ENCODE measurements at places on chromosomes 1 and 21. TPM values are rescaled to one million over a fixed set of nuclear protein-coding genes. Genes with fewer than 3 reads are reported as not detected.

- DNase-seq = no peak
Measured at GRCh38 chr21:29215709-29216108, 83.0 kb upstream of the BACH1 start.

DNA sequence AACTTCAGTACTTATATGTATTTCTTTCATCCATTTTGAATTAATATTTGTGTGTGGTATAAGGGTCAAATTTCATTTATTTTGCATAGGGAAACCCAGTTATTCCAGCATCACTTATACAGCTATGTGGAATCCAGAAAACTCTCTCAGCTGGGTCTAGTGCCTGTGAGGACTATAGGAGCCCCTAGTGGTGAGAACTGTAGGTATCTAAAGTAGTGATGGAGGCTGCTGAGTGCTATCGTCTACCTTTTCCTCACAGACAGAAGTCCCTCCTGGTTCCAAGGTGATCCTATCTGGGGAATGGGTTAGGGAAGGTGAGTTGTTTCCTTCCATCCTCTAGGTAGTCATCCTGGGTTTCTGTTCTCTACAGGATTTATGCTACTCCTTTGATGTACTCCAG is 352.0 kb upstream of the C1orf87 start:
- no peak for DNase-seq

DNA sequence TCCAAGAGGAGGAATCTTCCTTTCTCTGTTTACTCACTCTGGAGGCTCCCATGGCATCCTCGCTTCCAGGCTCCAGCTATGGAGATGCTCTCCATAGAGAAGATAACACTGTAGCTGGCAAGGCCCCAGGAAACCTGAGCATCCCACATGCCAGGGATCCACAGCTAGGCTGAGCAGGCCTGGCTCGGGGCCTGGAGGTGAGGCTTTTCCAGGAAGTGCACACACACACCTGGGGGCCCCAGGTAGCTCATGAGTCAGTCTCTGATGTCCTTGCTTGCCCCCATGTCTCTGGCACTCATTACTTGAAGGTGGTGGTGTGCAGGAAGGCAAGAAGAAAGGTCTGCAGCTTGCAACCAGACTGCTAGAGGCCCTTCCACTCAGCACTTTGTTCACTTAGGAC is 5.5 kb upstream of the LCE5A start:
- no peak for DNase-seq

GRCh38 chr1:32239790-32240139 is 7.3 kb upstream of the FAM167B start:
- no peak for DNase-seq

DNA sequence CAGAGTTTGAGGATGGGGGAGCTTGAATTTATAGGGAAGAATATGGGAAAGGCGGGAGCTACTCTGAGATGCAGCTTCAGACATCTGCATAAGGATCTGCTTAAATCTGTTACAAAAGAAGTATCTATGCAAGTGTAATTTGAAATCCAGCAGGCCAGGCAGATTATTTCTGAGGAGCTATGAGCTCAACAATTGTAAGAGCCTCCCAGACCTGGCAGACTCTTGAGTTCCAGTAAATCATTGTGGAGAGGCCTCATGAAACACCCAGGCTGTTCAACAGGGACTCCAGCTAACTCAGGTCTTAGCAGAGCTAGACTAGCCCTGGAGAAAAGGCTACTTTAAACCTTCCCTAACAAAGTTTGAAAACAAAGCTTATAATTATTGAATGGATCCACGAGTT is 647.5 kb upstream of the CHRM3 start:
- DNase-seq = peak; percentile 24

DNA sequence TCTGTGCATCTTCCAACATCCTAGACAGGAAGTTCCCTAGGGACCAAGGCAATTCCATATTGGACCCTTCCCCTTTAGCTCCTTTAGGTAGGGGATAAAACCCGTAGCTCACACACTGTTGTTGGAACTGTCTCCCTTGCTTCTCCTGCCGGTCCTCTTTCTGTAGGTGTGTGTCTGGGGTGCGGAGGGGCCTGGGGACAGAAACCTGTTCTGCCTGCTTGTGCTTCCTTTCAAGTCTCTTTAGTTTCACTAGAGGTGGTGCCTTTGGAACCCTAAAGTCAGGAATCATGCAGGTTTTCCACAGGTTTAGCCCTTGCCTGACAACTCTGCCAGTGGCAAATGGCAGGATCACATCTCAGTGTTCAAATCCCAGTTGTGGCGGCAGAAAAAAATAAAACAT is 74.6 kb upstream of the PTGFRN start:
- DNase-seq = no peak

- no peak for DNase-seq
Measured at GRCh38 chr1:235325139-235325538, 2.8 kb downstream of the ARID4B start.

Gene SLC5A9
- 3.5 TPM for polyA plus RNA-seq

Gene MYCL
- 9.0 TPM for polyA plus RNA-seq

Gene CLCNKB
- 49.9 TPM for polyA plus RNA-seq
